ENCODE measurements at places on chromosomes 2 and 18. TPM values are rescaled to one million over a fixed set of nuclear protein-coding genes. Genes with fewer than 3 reads are reported as not detected.

SLC16A14 gene
- 0.49 TPM for total RNA-seq

LINC00305 gene
- not detected for total RNA-seq

DYNAP gene
- total RNA-seq: not detected

FRZB gene
- total RNA-seq: 0.49 TPM

FN1 gene
- total RNA-seq: 27,606 TPM

CD8B2 gene
- not detected for total RNA-seq

ABCB11 gene
- total RNA-seq: 0.65 TPM

LAMA1 gene
- 26.7 TPM for total RNA-seq

REG1B gene
- not detected for total RNA-seq

RSAD2 gene
- not detected for total RNA-seq

IL18R1 gene
- total RNA-seq: 4.5 TPM

FSHR gene
- total RNA-seq: not detected

COBLL1 gene
- total RNA-seq: 0.36 TPM

TCF23 gene
- total RNA-seq: under 0.01 TPM
